RPMI8226 (cell line): ENCODE measurements at places on chromosomes 6 and 20.

- DNase-seq = no peak
Measured at GRCh38 chr6:45563041-45563440, 185.3 kb upstream of the SUPT3H start.

DNA sequence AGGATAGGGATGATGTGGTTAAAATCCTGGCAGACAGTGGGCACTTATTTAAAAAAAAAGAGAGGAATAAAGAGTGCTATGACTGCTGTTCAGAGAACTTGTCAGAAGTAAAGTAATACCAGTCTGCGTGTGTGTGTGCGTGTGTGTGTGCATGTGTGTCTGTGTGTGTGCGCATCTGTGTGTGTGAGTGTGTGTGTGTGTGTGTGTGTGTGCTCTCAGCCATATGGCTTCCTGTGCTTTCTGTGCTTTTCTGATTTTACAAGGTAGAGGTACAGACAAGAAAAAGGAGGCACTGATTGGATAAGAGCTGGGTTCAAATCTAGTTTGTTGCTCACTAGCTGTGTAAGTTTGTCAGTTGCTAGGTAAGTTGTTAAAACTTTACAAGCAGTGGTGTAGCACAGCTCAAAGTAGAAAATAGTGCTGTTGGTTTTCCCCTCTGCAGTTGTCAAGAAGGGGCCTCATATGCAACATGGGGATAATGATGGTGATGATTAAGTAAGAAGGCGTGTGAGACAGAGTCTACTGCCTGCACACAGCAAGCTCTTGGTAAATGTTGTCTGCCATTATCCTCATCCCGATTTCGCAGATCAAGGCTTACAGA is 155.3 kb upstream of the ZNF217 start:
- no peak for DNase-seq

DNA sequence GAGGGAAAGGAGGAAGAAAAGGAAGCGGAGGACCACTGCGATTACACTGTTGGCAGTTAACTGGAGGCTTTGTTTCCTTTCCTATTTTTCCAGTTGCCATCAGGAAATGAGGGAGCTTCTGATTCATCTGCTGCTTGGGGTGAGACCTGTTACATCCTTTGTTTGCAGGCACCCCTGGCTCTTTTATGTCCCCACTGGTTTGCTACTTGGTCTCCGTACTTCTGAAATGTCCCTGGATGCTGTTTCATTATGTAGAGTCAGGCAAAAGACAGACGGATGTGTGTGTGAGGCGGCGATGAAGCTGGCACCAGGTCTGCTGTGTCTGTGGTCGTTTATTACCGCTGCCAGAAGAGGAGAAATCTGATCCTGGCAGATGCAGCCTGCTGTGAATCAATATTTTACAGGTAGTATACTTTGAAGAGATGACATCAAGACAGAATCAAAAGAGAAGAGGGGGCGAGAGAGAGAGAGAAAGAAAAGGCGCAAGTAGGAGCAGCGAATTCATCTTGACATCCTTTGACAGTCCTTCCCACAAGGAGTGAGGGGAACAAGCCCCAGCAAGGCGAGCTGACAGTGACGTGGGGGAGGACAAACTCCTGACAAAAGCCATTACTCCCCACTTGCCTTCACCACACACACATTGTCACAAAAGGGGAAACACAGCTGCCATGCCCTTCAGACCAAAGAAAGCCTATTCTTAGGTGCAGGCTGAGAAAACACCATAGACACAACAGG is 145.9 kb upstream of the FBXL4 start:
- no peak for DNase-seq

GRCh38 chr20:61556111-61556510 is 304.1 kb downstream of the CDH4 start:
- DNase-seq = no peak

- DNase-seq = no peak
Measured at GRCh38 chr20:34871966-34872621, 562 bp downstream of the GGT7 start.

GRCh38 chr6:158006331-158006730 is 24.7 kb downstream of the SYNJ2 start:
- no peak for DNase-seq

GRCh38 chr6:161918628-161919205 is 644.9 kb upstream of the AGPAT4 start:
- DNase-seq = no peak

DNA sequence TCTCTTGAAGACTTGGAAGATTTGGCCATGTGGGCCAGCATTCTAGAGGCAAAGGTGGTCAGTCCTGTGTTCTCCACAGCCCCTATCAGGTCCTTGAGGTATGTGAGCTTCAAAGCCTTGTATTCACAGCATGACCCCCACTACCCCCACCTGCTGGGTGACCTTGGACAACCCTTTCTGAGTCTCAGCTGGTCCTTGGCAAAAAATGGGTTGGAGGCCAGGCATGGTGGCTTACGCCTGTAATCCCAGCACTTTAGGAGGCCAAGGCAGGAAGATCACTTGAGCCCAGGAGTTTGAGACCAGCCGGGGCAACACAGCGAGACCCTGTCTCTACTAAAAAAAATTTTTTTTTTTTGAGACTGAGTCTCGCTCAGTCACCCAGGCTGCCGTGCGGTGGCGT is 42.6 kb downstream of the UBE2V1 start:
- no peak for DNase-seq

GRCh38 chr6:134553936-134554335 is 236.0 kb upstream of the SGK1 start:
- DNase-seq = no peak

GRCh38 chr6:134908906-134909516 is 40.9 kb downstream of the ALDH8A1 start:
- no peak for DNase-seq

- DNase-seq = peak; percentile 18
Measured at GRCh38 chr6:146357578-146358430, 185.8 kb upstream of the RAB32 start.

DNA sequence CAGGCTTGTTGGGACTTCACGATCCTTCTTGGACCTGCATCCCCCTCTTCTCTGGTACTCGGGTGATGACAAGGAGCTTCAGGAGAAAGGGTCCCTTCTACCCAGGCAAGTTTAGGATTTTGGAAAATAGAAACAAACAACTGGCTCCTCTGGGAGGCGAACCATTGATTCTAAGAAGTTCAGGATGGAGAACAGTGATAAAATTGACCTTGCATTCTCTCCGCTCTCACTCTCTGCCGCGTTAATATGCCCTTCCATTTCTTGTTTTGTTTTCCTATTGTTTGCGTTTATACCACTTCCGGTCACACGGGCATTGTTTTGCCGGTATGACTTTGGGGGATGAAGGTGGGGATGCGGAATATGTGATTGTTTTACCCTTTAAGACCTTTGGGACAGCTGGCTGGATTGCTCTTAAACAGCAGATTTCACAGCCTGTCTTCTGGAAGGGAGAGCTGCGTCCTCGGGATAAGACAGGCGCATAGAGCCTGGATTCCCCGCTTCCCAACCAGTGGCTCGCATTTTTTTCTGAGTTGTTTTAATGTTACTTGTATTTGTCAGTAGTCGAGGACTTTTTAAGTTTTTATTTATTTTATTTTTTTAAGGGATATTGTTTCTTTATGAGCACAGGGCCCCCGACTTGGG is 144.3 kb upstream of the ZNF184 start:
- DNase-seq = no peak

DNA sequence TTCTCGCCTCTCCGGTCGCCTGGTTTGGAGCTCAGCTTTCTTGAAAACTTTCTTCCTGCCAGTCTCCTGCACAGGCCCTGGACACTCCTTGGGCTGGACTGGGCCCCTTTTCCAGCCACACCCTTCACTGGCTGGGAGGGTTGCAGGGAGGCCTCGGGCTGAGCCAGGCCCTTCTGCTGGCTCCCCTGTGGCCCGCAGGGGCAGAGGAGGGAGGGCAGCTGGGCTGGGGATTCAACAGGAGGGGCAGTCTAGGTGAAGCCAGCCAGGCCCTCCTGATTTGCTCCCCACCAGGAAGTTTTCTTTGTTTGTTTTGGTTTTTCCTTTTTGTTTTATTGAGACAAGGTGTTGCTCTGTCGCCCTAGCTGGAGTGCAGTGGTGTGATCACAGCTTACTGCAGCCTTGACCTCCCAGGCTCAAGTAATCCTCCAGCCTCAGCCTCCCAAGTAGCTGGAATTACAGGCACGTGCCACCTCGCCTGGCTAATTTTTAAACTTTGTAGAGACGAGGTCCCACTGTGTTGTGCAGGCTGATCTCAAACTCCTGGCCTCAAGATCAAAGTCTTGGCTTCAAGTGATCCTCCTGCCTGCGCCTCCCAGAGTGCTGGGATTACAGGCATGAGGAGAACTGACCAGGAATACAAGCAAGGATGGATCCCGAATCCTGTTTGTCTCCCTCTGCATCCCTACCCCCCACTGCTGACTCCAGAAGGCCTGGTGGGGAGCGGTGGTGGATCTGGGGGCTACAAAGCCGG is 23.5 kb upstream of the CDH22 start:
- DNase-seq = no peak

GRCh38 chr6:159969204-159969912 is 476 bp downstream of the IGF2R start:
- peak; percentile 31 for DNase-seq

- peak; percentile 39 for DNase-seq
Measured at GRCh38 chr6:143513410-143513809, 1.9 kb upstream of the FUCA2 start.

- DNase-seq = no peak
Measured at GRCh38 chr6:31586008-31586407, at the start of gene LST1. LST1 (plus strand) TSS chr6:31586277; CDS start chr6:31587300, 1,023 bp downstream.

- no peak for DNase-seq
Measured at GRCh38 chr6:44257753-44258324, 511 bp upstream of the SLC35B2 start.

GRCh38 chr20:33853507-33853813 is 42.3 kb downstream of the CHMP4B start:
- no peak for DNase-seq

DNA sequence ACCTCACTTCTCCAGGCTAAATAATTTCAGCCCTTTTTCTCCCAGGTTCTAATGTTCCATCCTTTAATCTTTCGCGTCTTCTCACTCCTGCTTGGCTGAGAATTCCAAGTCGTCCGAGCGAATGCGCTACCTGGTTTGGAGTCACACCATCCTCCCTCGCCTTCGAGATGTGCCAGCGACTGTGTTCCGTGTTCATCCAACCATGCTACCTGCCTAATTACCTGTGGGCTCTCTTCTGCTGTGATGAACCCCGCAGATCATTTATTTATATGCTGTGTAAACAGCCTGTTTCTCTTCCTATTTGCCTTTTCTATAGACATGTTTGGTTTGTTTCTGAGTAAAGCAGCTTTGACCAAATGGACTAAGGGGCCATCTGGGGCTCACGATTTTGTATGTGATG is 83.5 kb upstream of the TMEM181 start:
- no peak for DNase-seq

DNA sequence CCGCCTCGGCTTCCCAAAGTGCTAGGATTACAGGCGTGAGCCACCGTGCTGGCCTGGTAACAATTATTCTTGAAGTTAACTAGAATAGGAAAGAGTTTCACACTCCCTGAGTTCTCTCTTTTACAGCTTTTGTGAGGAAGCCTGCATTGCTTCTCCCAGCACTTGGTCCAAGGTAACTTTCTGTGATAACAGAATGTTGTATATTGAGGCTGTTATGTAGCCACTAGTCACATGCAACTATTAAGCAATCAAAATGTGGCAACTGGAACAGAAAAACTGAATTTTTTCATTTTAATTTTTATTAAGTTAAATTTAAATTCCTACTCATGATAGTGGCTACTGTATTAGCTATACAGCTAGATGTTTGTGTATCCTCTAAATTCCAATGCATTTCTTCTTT is 2.5 kb downstream of the TRIM38 start:
- no peak for DNase-seq

DNA sequence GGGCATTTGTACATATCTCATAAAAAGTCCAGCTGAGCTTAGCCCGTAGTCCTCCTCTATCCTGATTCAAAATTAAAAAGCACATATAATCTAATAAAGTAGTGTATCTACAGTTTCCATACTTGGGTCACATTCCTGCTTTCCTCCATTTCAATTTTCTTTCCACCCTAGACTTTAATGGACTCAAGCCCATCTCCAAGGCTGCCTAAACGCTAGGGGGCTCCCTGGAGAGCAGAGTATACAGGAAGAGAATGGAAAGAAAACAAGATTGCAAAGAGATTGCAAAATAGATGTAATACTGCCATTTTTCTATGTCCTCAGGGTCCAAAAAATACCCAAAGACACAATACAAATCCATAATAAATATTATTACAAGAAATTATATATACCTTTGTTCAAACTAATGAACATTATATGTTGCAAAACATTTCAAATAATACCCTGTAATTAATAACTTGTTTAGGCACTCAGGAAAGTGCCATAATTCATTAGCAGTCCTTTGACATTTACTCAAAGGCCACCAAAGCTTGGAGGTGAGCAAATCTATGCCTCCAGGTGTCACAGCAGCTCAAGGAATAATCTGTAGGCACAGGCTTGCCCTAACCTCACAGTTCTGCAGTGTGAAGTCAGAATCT is 2.4 kb upstream of the MCM3 start:
- peak; percentile 72 for DNase-seq

- DNase-seq = peak; percentile 84
Measured at GRCh38 chr6:119347466-119348095, 2.0 kb downstream of the MAN1A1 start.

GRCh38 chr6:82066991-82067411 is 180.5 kb downstream of the IBTK start:
- no peak for DNase-seq

GRCh38 chr6:83057705-83058321 is 7.8 kb downstream of the UBE3D start:
- peak; percentile 66 for DNase-seq

GRCh38 chr6:35955970-35956369 is 35.1 kb upstream of the SRPK1 start:
- DNase-seq = no peak

GRCh38 chr6:26295691-26296555 is 69.1 kb upstream of the BTN3A2 start:
- peak; percentile 40 for DNase-seq

GRCh38 chr20:38143646-38144554 is 21.2 kb downstream of the TGM2 start:
- peak; percentile 77 for DNase-seq

DNA sequence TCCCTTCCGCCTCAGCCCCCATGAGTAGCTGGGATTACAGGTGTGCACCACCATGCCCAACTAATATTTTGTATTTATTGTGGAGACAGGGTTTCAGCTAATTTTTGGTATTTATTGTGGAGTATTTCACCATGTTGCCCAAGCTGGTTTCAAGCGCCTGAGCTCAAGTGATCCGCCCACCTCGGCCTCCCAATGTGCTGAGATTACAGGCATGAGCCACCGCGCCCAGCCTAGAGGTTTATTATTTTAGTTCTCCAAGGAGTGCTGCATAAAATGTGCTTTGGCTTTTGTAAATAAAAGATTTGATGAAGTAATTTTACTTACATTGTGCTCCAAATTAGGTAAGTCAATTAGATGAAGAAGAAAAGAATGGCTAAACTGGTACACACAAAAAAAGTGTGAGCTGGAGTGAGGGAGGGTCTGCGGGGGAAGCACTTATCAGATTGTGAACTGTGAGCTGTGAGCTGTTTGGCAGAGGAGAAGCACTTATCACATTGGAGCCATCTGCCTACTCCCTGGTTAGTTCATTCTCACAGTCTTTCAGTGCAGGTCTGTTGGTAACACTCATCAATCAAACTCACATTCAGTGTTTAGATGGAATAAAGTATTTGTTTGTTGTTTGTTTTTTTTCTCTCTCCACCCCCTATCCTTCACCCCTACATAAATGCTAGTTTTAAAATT is 398.0 kb downstream of the EPHA7 start:
- DNase-seq = no peak

- no peak for DNase-seq
Measured at GRCh38 chr6:6006006-6006427, 708 bp downstream of the NRN1 start.
